ENCODE measurements at places on chromosomes 2 and 18. TPM values are rescaled to one million over a fixed set of nuclear protein-coding genes. Genes with fewer than 3 reads are reported as not detected.

GRCh38 chr2:203914546-203915182 lies 21.9 kb upstream of the ICOS start:
- no peak for DNase-seq

The NCKAP5 gene
- total RNA-seq = 0.03 TPM

The REEP1 gene
- total RNA-seq = 0.13 TPM

The ANKRD62 gene
- total RNA-seq = not detected

GRCh38 chr2:55010149-55010591 lies 40.1 kb downstream of the RTN4 start:
- DNase-seq = peak; percentile 41

The ATP6V1C2 gene
- total RNA-seq = not detected

DNA sequence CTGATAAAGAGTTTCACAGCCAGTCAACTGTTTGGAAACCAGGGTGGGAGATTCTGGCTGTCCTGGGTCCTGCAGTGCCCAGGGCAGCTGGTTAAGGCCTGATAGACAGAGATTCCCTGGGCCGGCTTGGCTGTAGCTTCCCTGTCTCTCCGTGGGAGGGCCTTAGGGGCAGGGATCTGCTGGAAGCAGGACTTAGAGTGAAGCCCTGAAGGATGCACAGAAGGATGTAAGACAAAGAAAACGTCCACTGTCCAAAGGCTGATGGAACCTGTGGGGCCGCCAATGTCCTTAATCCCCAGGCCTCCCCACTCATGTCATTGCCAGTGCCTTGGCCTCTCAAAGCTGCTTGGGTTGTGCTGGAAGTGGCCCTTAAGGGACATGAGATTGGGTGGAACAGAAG lies 33.0 kb downstream of the MROH2A start:
- no peak for DNase-seq

The CLIP4 gene
- total RNA-seq = 11.3 TPM

- no peak for DNase-seq
Measured at GRCh38 chr2:180987146-180987545, 6.7 kb downstream of the UBE2E3 start.

DNA sequence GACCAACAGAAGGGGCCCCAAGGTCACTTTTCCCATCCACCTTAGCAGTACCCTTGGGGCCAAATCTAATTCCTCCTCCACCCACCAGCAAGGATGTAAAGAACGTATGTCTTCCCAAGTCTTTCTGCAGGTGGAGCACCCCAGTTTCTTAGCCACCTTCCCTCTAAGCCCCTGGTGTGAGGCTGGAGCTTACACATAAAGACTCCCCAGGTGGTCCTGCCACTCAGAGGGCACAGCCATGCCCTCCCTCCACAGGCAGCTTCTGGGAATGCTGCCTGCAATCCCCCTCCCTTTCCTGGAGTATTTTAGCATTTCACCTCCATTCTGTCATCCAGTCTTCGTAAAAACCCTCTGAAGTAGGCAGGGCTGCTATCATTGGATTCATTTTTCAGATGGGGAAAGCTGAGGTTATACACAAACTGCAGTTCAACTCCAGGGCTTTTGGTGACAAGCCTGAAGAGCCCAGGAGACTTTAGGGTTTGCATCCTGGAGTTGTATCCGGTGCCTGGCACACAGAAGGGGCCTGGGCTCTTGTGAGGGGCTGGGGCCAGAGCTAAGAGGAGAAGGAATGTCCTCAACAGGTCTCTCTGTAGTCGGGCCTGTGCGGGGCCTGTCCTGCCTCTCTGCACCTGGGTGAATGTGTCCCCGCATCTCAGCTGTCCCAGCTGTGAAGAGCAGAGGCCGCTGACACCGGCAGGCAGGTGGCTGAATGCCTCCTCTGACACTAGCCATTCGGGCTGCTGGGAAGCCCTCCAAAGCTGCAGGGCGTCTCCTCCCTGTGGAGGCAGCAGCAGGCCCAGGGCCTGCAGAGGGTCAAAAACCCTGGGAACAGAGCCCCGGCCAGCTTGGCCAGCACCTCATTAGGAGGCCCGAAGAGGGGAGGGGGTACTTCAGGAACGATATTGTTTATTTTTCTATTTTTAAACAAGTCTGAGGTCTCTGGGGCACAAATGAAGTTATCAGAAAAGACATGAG lies 27.6 kb downstream of the CIB4 start:
- no peak for DNase-seq

- no peak for DNase-seq
Measured at GRCh38 chr2:131127076-131127475, 21.9 kb downstream of the PLEKHB2 start.

The TDRD15 gene
- total RNA-seq = not detected

DNA sequence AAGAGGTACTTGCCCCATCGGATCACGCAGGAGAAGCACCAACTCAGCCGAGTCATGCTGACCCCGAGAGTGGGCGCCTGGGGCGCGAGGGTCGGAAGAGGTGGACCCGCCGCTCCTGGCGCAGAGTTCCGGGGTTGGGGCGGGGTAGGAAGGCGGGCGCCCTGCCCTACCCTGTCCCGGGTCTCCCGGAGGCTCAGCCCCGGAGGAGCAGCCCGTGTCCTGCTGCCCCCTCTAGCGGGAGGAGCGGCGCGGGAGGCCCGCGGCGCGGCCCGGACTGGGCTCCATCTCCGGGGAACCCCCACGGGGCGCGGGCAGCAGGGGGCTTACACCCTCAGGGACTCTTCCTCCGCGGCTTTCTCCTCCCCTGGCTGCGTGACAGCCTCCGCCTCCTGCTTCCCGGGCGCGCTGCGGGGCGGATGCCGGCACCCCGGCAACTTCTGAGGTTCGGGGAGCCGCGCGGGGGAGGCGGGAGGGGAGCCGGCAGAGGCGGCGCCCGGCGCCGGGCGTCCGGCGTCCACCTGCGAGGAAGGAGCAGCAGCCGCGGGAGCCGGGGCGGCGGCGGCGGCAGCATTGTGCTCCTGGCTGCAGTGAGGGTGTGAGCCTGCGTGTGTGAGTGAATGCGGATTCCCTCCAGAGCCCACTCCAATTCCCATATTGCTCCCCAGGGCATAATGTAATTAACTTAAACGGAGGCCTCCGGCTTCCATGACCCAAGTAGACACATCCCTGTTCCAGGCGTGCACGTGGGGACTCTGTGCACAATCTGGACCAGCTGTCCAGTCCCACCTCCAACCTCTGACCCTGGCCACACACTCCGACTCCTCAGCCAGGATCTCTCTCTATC lies 7.6 kb upstream of the TNS1 start:
- DNase-seq = peak; percentile 50

DNA sequence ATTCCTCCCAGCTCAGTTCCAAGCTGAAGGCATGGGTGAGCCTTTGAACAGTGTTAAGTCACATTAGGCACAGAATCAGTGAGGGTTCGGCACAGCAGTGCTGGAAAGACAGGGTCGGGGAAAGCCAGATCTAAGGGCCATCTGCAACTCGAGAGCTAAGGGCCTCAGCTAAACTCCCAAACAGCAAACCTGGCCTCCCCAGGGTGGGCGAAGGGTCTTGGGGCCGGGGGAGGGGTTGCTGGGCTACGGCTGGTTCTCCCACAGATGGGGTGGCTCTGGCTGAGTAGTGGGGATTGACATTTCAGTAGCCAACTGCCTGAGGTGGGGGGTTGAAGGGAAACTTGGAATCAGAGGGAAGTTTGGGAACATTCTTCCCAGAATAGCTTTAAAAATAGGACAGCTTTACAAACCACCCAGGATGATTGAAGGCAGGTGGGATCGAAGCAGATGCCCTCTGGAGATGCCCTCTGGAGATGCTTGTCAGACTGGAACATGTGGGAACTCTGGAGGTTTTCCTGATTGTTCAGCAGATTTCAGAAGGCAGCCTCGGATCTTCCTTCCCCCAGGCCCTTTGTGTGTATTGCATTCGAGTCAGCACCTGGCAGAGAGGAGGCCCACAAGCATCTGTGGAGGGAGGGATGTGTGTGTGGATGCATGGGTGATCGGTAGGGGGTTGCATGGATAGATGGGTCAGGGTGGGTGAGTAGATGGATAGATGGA lies 156.4 kb downstream of the SMAD7 start:
- DNase-seq = no peak

- DNase-seq = no peak
Measured at GRCh38 chr2:9618410-9618809, 12.4 kb downstream of the YWHAQ start.

- no peak for DNase-seq
Measured at GRCh38 chr2:171958475-171958874, 36.2 kb downstream of the HAT1 start.

- no peak for DNase-seq
Measured at GRCh38 chr2:8086357-8086756, 595.5 kb upstream of the ID2 start.

The REL gene
- total RNA-seq = 6.6 TPM

GRCh38 chr2:127422559-127423477 lies 4.6 kb downstream of the PROC start:
- DNase-seq = no peak

- no peak for DNase-seq
Measured at GRCh38 chr2:157903151-157903550, 27.0 kb upstream of the ACVR1 start.

The COL4A3 gene
- not detected for total RNA-seq

DNA sequence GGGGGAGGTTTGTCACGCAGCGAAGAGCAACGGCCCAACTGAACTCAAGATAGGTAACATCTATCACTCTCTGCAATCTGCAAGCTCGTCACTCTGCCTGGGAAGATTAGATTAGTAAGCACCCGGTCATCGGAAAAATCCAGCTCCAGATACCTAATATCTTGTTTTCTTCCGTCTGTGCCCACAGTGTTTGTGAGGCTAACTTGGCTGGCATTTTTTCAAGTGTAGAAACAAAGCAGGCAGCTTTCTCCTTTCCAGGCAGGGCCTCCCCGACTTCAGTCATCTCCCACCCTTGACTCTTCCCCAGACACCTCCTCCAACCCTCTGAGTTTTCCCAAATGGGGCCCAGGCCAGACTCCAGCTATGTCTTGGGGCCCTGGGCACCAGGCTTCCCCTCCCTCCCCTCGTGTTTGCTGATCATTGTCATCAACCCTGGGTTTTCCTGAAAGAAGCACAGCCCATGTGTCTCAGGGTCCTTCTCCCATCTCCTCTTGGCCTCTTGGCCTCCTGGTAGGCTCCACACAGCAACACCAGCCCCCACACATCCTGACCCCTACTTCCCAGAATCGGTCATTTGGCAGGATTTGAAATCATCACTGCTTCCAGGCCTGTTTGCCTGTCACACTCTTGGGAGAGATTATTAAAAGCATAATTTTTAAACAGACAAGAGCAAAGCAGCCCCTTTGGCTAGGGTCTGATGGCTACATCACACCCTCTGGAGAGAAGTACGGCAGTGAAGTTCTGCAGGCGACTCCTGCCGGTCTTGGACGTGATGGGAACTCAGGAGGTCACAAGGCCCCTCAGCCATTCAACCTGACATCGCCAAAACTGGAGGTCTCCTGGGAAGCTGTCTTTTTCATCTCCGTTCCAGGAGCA lies 144.9 kb upstream of the ID2 start:
- no peak for DNase-seq

GRCh38 chr2:11414372-11415124 lies 51.4 kb downstream of the E2F6 start:
- no peak for DNase-seq

- DNase-seq = no peak
Measured at GRCh38 chr2:77268626-77269025, 253.6 kb downstream of the LRRTM4 start.

- DNase-seq = no peak
Measured at GRCh38 chr2:54634564-54635511, 88.6 kb upstream of the EML6 start.

GRCh38 chr2:203646961-203647360 lies 59.5 kb upstream of the CD28 start:
- DNase-seq = no peak

DNA sequence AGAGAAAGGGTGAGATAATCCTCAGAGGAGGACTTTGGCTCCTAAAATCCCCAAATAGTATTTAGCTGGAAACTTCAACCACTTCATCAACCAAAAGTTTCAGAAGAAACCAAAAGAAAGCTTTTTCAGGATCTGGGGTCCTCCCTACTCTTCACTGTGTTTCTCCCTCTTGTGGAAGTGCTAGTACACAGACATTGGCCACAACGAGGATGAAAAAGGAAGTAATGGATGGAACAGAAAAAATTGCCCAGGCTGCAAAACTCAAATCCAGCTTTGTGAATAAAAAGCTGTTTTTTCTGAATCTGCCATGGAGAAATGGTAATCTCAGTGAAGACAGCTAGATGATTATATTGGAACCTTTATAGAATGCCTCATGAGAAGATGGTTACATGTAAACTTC lies 4.0 kb downstream of the PID1 start:
- no peak for DNase-seq

- no peak for DNase-seq
Measured at GRCh38 chr2:120579916-120580685, 155.6 kb upstream of the GLI2 start.

The NETO1 gene
- total RNA-seq = not detected

- no peak for DNase-seq
Measured at GRCh38 chr2:128742467-128742866, 423.8 kb upstream of the HS6ST1 start.

DNA sequence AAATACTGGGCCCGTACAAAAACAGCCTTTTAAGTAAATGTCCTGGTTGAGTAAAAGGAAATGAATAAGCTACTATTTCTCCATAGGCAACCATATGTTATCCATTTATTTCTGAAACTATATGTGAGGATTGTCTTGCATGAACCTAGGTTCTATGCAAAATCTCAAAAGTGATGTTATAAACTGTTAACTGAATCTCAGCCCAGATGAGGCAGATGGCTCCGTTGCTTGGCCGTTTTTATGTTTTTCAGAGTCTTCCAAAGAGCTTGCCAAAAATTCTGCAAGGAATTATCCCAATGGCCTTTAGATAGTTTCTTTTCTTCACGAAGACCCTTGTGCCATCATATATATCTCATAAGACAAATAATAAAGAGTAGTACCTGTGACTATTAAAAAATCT lies 1669.5 kb upstream of the DDX18 start:
- no peak for DNase-seq

The UGT1A7 gene
- total RNA-seq = 8.9 TPM

- DNase-seq = no peak
Measured at GRCh38 chr2:20040489-20041172, 10.8 kb downstream of the LAPTM4A start.

- DNase-seq = no peak
Measured at GRCh38 chr2:135745545-135745944, 3.9 kb downstream of the UBXN4 start.

DNA sequence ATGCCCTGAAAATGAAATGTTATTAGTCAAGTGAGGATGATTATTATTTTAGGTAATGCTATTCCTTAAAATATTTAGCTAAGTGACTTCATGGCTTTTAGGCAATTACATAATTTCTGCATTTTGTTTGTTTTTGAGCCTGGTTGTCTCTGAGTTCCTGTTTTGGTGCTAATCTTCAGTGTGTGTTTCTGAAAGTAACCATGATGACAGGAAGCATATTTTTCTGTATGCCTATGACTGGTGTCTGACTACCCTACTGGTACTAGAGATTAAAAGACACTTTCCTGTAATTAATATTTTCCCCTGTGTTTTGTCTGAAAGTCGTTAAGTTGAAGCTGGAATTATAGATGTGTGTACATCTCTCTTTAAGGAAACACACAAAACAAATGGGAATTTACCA lies 295.0 kb upstream of the SPRED2 start:
- no peak for DNase-seq
